Suppressor macrophage treated with lipopolysaccharide for 1 hour (primary cell): ENCODE measurements at places on chromosomes 7 and 10.

- no peak for DNase-seq
These were observed 37.6 kb downstream of the PPIF start for GRCh38 chr10:79384773-79385391.

- DNase-seq: no peak
These were observed 767.2 kb downstream of the NXPH1 start for GRCh38 chr7:9200626-9201025.

- DNase-seq: peak; percentile 59
These were observed 37.4 kb upstream of the DUSP5 start for GRCh38 chr10:110460111-110460809.

- no peak for DNase-seq
These were observed 304.4 kb upstream of the SHH start for GRCh38 chr7:156116514-156117215.

GRCh38 chr7:2834748-2835441, 9.2 kb downstream of the GNA12 start:
- DNase-seq: no peak
